HepG2 (cell line): ENCODE measurements at places on chromosomes 1 and 21.

GRCh38 chr1:243272401-243272800 lies 16.6 kb downstream of the SDCCAG8 start:
- no peak overlapping the region for H3K27ac ChIP-seq
- DNase-seq: no peak
- no peaks in the 10 kb centered on the region for H3K27me3 ChIP-seq
- no peaks in the 10 kb centered on the region for H3K36me3 ChIP-seq
- no peak overlapping the region for H3K4me3 ChIP-seq
- no peaks in the 10 kb centered on the region; the same call in 1 of the 2 replicates for H3K4me1 ChIP-seq

GRCh38 chr1:63777965-63778880 lies 4.4 kb downstream of the ROR1 start:
- H3K4me3 ChIP-seq: no peak overlapping the region
- H3K27me3 ChIP-seq: peaks cover 17% of the 10 kb centered on the region; the same call in 1 of the 3 replicates

- no peaks in the 10 kb centered on the region; the same call in 2 of the 3 replicates for H3K27me3 ChIP-seq
- H3K4me1 ChIP-seq: peaks cover 65% of the 10 kb centered on the region
- no peak for DNase-seq
Observed at GRCh38 chr1:228407106-228408040, 738 bp upstream of the TRIM11 start.

DNA sequence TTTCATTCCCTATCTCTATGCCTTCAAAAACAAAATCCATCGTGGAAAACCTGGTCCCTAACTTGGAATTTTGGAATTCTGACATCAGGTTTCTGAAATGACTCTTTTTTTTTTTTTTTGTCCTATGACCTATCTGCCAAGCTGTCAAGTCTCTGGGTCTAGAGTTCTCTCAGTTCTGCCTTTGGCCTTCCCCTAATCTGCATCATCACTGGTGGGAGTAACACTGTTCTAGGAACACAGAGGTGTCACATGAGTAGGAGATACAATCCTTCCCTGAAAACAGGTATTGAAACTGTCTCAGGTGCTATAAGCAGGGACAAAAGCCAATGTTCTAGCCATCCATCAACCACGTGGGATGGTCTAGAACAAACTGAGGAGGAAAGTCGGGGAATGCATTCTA lies 142.0 kb upstream of the ATP1B1 start:
- no peak for DNase-seq
- H3K36me3 ChIP-seq: no peaks in the 10 kb centered on the region
- H3K27ac ChIP-seq: no peak overlapping the region
- no peak overlapping the region for H3K4me3 ChIP-seq
- H3K4me1 ChIP-seq: peaks cover 13% of the 10 kb centered on the region; the same call in 1 of the 2 replicates

DNA sequence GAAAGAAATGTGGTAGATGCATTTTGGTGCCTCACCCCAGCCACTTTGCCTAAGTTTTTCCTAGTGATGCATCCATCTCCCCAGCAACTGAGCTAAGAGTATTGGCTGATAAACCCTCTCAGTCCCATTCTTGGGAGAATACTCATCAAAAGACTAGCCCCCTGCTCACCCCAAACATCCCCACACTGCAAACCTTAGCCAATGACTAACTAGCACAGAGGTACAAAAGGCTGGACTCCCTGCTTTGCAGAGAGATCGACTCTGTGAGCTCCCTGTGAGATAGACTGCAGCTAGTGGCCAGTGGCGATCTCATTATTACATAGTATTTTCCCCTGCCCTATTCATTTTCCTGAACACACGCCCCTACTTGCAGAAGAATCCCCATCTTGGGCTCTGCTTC lies 155.3 kb downstream of the HHIPL2 start:
- H3K27ac ChIP-seq: no peak overlapping the region
- no peak for DNase-seq
- H3K36me3 ChIP-seq: no peaks in the 10 kb centered on the region
- no peaks in the 10 kb centered on the region for H3K27me3 ChIP-seq
- no peak overlapping the region for H3K4me3 ChIP-seq

DNA sequence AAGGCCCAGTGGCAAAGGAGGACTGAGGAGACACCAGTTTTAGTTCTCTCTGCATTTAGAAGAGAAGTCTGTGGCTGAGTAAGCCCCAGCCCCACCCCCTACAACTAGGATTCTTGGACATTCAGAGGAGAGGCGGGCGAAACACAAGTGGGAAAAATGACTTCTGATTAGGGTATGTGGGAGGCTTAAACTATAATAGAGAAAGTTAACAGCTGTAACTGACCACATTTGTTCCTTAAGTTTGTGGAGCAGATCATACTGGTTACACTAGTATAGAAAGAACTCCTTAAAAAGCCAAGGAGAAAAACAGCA lies 11.2 kb upstream of the TRIM33 start:
- 0 out of 3 replicates have a peak, but pooled peaks cover 3% of the 10 kb centered on the region for H3K27me3 ChIP-seq
- H3K4me1 ChIP-seq: 0 out of 2 replicates have a peak, but pooled peaks cover 7% of the 10 kb centered on the region
- H3K36me3 ChIP-seq: no peaks in the 10 kb centered on the region
- DNase-seq: no peak
- no peak overlapping the region for H3K4me3 ChIP-seq

DNA sequence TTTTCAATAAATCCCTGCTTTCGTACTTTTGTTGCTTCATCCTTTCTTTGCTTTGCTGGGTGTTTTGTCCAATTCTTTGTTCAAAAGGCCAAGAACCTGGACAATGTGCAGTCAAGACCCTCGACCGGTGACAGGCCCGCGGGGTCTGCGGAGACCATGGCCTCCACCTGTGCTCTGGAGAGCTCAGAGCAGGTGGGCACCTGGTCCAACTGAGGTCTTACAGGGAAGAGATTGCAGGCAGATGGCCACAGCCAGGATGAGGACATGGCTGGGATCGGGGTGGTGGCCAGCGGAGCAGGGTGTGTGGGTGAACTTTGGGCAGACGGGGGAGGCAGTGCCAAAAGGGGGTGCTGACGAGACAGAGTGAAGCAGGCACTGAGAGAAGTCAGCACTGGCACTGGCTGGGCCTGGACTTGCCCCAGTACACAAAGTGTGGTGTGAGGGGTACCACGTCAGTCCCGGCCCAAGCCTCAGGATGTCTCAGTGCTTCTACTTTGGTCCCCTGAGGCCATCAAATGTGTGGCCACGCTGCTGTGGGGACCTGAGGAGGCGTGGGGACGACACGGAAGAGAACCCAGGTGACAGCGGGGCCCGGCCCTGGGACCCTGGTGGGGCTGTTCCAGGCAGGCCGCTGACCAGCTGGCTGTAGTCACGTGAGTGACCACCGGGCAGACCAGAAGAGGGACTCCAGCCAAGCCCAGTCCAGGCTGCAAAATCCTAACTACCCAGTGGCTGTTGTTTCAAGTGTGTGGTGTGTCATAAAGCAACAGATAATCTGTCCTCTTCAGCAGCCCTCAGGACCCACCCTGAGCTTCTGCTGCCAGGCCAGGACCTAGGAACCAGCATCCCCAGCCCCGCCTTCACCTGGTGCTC lies 10.4 kb upstream of the CCDC27 start:
- no peak for DNase-seq
- H3K27ac ChIP-seq: no peak overlapping the region
- peaks cover 23% of the 10 kb centered on the region for H3K4me1 ChIP-seq
- H3K4me3 ChIP-seq: no peak overlapping the region

GRCh38 chr1:226723657-226724532 lies 15.2 kb downstream of the ITPKB start:
- no peaks in the 10 kb centered on the region for H3K4me1 ChIP-seq
- no peak overlapping the region for H3K4me3 ChIP-seq
- H3K27ac ChIP-seq: no peak overlapping the region
- no peaks in the 10 kb centered on the region for H3K36me3 ChIP-seq

DNA sequence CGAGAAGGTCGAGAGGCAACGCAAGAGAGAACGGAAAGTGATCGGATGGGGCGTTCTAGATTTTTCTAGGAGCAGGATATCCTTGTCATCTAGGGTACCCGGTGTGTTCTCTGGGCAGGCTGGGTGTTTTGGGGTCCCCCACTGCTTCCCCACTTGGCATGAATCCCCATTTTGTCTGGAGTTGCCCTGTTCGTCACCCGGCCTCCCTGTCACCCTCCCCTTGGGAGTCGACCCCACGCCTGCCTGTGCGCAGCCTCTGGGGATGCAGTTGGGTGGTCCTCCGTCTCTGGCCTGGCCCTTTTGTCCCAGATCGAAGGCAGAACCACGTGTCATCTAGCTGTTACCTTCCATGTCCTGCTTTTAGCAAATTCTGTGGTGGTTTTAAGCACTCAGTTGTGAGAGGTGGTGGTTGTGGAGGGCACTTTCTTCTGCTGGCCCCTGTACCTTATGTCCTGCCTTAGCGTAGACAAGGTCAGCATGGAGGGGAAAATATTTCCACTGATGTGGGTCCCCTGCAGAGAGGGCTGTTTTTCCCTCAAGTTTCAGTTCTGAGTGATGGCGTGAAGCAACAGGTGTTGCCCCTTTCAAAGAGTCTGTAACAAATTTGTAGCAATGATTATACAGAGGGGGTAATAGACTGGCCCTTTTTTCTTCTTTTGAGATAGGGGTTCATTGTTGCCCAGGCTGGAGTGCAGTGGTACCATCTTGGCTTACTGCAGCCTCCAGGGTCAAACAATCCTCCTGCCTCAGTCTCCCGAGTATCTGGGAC lies 35.6 kb downstream of the CHAF1B start:
- H3K27me3 ChIP-seq: no peaks in the 10 kb centered on the region

DNA sequence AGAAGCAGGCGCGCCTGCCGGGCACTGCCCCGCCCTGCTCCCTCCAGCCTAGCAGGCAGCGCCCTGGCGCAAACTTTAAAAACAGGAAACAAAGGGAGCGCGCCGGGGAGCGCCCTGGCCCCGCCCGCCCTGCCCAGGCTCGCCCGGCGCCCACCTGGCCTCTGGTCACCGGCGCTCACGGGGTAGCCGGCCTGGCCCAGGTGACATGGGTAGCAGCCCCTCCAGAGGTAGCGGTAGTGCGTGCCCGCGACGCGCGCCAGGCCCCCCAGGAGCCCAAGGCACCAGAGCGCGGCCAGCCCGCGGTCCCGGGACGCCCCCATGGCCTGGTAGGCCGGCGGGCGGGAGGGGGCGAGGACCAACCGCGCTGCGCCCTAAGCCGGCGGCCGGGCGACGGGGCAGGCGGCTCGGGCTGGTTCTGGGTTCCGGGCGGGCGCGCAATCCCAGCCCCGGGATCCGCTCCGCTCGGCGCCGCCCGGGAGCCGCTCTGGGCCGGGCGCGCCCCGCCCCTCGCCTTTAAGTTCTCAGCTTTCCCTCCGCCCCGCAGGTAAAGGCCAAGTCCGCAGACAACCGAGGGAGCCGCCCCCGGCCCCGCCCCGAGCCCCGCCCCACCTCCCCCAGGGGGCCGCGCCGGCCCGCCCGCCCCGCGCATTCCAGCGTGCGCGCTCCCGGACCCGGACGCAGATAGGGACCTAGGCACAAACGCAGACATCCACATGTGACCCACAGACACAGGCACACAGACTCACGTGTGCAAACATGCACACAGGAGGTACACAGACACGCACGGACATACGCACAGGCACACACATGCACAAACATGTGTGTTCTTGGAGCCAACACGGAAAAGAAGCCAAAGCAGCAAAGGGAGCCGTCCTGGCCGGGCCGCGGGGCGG lies 76.7 kb downstream of the ARHGEF16 start:
- H3K27me3 ChIP-seq: peaks cover 23% of the 10 kb centered on the region
- H3K27ac ChIP-seq: no peak overlapping the region
- peak overlapping the region; percentile 37; the same call in 1 of the 2 replicates for H3K4me3 ChIP-seq
- H3K4me1 ChIP-seq: peaks cover 9% of the 10 kb centered on the region

DNA sequence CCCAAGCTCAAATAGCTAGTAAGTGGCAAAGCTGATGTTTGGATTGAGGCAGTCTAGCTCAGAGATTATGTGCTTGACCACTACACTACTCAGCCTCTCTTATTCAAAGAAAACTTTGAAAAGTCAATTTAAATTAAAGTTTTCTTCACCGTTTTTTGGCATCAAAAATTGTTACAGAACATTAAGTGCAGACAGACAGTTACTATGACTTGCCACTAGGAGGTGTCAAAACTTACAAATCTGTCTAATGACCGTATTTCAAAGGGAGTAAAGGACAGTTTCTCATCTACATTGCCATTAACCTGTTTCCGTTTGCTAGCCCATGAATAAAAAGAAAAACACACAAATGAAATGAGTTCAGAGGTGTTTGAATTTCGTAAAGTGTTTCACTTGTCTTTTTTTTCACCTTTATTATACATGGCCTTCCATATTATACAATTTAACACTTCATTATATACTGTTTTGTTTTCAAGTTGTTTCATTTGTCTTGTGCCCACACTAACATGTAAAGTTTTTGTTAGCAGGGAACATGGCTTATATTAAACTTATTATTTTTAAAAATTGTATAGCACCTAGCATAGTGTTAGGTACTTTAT lies 57.4 kb upstream of the MTF2 start:
- H3K4me1 ChIP-seq: peaks cover under 1% of the 10 kb centered on the region; the same call in 1 of the 2 replicates
- H3K27ac ChIP-seq: no peak overlapping the region
- H3K36me3 ChIP-seq: no peaks in the 10 kb centered on the region
- DNase-seq: peak; percentile 42

- DNase-seq: no peak
- no peak overlapping the region for H3K4me3 ChIP-seq
- H3K36me3 ChIP-seq: no peaks in the 10 kb centered on the region
- H3K4me1 ChIP-seq: peaks cover 30% of the 10 kb centered on the region
- H3K27ac ChIP-seq: no peak overlapping the region
Observed at GRCh38 chr1:183604815-183605214, 14.6 kb upstream of the NCF2 start.

DNA sequence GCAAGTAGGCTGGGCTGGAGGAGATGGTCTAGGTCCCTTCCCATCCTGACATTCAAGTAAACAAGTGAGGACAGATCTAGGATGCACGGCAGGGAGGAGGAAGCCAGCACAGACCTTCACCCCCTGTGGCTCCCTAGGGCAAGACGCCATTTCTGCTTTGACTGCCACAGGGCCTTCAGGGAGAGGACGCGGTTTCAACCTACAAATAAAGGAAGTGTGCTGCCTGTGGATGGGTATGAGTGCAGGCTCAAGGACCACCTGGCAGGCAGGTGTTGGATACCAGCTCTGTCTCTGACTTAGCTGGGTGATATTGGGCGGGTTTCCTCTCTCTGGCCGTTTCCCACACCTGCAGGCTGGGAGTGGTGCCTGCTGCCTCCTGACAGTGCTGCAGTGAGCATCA lies 16.2 kb downstream of the SLC2A1 start:
- H3K4me3 ChIP-seq: no peak overlapping the region
- peaks cover 100% of the 10 kb centered on the region for H3K4me1 ChIP-seq
- no peaks in the 10 kb centered on the region for H3K27me3 ChIP-seq
- H3K27ac ChIP-seq: peak overlapping the region; percentile 35
- no peak for DNase-seq

DNA sequence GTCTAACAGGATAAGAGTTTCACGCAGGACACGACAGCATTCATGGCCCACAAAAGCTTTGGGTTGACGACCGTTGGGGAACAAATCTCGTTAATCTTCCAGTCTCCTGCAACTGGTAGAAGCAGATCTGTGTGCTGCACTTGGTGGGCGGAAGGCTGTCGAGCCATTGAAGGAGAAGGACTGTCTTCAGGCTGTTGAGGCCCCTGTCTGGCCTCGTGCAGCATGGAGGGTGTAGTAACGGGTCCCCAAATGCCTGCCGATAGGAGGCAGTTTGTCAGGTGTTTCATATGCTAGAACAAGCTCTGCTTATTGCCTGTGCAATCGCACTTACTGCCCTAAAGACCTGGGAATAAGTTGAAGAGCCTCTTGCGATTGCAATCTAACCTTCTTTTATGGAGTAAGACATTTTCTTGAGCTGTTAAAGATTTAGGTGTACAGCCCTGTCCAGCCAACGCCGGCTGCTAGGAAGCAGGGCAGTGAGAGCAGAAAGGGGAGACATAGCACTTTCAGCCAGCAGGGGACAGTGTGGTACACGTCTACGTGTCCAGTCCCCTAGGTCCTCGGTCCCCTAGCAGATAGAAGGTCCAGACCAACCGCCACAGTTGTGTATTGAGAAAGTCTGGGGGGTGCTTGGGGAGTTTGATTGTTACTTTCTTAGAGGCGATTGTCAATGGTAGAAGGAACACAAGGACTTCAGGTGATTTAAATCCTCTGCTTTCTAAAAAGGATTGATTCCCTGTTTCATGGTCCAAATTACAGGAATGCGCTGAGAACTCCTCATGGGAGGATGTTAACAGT lies 102.3 kb upstream of the TMPRSS2 start:
- no peak overlapping the region for H3K4me3 ChIP-seq
- no peak overlapping the region for H3K27ac ChIP-seq
- H3K36me3 ChIP-seq: no peaks in the 10 kb centered on the region
- H3K4me1 ChIP-seq: peaks cover 29% of the 10 kb centered on the region
